ENCODE measurements at places on chromosomes 12 and 14. TPM values are rescaled to one million over a fixed set of nuclear protein-coding genes. Genes with fewer than 3 reads are reported as not detected.

GRCh38 chr12:72178871-72179270, 93.3 kb upstream of the TRHDE start:
- H3K36me3 ChIP-seq = no peaks in the 10 kb centered on the region
- no peak for DNase-seq
- H3K4me3 ChIP-seq = no peak overlapping the region
- H3K27ac ChIP-seq = no peak overlapping the region
- H3K4me1 ChIP-seq = no peaks in the 10 kb centered on the region

GRCh38 chr12:31228811-31229792, 96.8 kb downstream of the SINHCAF start:
- no peak overlapping the region for H3K4me3 ChIP-seq
- H3K27ac ChIP-seq = no peak overlapping the region
- H3K27me3 ChIP-seq = no peaks in the 10 kb centered on the region

DNA sequence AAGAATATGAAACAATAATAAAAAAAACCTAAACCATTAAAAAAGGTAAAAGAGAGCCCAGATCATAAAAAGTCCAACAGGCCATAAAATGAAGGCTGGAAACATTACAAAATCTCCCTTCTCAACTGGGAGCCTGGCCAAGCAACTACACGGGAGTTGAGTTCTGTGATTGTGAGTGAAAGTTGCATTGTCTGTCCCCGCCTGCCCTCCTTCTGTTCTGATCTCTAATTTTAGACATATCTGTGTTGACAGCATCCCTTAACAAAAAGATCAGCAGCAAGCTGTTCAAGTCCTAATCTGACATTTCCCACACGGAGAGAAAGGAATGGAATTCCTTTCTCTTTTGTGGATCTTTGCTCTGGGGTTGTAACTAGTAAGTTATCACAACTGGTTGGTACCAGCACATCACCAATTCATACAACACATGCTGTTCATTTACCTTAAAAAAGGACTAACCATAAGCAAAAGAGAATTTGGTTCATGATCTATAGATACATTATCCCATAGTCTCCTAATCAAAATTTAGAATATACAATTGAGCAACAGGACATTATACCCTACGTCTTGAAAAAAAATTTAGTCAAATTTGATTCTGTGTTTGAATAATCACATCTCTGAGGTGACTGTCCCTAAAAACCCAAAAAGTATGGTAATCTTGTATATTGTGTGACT, 205.1 kb upstream of the GZMB start:
- H3K27ac ChIP-seq = no peak overlapping the region
- no peaks in the 10 kb centered on the region for H3K4me1 ChIP-seq
- H3K27me3 ChIP-seq = no peaks in the 10 kb centered on the region
- no peak overlapping the region for H3K4me3 ChIP-seq
- no peaks in the 10 kb centered on the region for H3K36me3 ChIP-seq
- no peak for DNase-seq

DNA sequence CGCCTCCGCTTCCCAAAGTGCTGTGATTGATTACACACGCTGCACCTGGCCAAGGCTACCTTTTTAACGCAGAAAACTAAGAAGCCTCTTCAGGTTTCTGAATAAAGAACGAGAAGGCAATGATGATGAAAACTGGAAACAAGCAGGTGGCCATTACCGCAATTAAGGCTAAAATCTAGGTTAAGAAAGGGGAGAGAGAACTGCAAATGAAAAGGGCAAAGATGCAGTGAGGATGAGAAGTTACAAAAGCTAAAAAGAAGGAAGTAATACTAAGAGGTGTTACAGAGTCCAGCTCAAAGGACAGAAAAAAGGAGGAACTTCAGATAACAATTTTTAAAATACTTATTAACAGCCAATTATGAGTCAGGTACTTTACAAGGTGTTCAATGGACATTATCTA, 79.7 kb downstream of the DUSP16 start:
- H3K27me3 ChIP-seq = no peaks in the 10 kb centered on the region
- no peaks in the 10 kb centered on the region for H3K4me1 ChIP-seq
- H3K4me3 ChIP-seq = no peak overlapping the region
- no peak overlapping the region for H3K27ac ChIP-seq
- H3K36me3 ChIP-seq = peaks cover 5% of the 10 kb centered on the region
- DNase-seq = no peak

- H3K4me3 ChIP-seq = no peak overlapping the region
- DNase-seq = no peak
- H3K27ac ChIP-seq = no peak overlapping the region
These were observed 39.8 kb upstream of the FBXO33 start for GRCh38 chr14:39472078-39472477.

- no peak overlapping the region for H3K4me3 ChIP-seq
- DNase-seq = no peak
- peak overlapping the region; percentile 94 for H3K27ac ChIP-seq
- peaks cover 72% of the 10 kb centered on the region for H3K4me1 ChIP-seq
These were observed 186.1 kb upstream of the SLC38A2 start for GRCh38 chr12:46558677-46559076.

DNA sequence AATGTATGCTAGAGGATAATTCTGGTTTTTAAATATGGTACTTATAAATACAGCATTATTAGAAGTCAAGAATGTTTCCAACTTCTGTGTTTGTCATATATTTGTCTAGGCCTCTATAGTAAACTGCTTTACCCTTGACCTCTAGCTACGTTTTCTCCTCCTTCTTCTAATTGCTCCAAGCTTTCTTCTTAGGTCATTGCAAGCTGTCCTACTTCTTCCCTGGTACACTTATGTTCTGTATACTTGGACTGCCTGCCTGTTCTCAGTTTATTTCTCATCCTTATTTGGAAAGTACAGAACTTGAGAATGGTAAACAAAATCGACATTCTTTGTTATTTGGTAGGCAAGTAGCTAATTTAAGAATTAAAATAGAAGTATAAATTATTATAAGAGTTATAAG, 23.9 kb upstream of the ATP2B1 start:
- H3K27me3 ChIP-seq = no peaks in the 10 kb centered on the region
- no peak overlapping the region for H3K27ac ChIP-seq
- H3K4me1 ChIP-seq = peaks cover 30% of the 10 kb centered on the region
- no peak for DNase-seq
- no peak overlapping the region for H3K4me3 ChIP-seq

GRCh38 chr14:104664588-104664987, 24.8 kb upstream of the INF2 start:
- no peaks in the 10 kb centered on the region for H3K36me3 ChIP-seq
- no peak overlapping the region for H3K4me3 ChIP-seq
- peaks cover 12% of the 10 kb centered on the region for H3K27me3 ChIP-seq
- H3K4me1 ChIP-seq = peaks cover 14% of the 10 kb centered on the region

TIGAR gene
- 13.2 TPM for total RNA-seq

CCDC196 gene
- not detected for total RNA-seq

SRSF9 gene
- total RNA-seq = 253 TPM

EPS8 gene
- 224 TPM for total RNA-seq

All from PC-9 (cell line).